Stimulated activated CD4-positive, alpha-beta T cell treated with anti-CD3 and anti-CD28 coated beads, Interleukin-2, amount 100 ng/mL, for 24 hours (primary cell): ENCODE measurements at places on chromosomes 4 and X.

DNA sequence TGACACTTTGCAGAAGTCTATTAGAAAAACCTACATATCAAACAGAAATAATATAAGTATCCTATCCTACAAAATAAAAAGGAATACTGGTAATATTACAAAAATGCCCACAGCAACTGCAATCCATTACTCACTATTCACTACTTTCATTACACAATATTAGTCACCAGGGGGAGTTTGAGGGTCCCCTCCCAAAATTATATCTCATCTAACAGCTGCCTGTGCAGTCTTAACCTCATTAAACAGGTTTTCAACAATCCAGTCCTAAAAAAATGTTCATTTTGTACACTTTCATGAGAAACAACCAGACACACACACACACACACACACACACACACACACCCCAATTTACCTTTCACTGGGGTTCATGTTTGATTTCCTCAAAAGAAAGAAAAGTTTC lies 2.9 kb downstream of the CLOCK start:
- DNase-seq, result no peak

GRCh38 chr4:173317004-173317403 lies 17.2 kb downstream of the HMGB2 start:
- no peak for DNase-seq

DNA sequence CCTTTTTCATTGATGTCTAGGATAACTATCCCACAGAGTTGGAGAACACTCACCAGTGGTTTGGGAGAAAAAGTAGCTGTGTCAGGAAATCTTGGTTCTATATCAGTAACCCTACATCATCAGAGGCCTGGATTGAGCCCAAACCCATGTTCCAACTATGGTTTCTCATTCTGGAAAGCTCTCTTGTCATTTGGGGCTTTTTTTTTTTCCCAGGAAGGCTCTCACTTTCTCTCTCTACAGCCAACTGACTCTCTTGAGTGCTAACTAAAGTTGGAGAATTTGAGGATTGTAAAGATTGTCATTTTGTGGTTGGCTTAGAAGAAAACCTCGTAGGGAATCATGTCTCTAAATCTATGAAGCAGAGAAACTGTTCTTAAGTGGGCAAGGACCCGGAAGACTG lies 228.2 kb upstream of the DIPK2B start:
- DNase-seq, result no peak

DNA sequence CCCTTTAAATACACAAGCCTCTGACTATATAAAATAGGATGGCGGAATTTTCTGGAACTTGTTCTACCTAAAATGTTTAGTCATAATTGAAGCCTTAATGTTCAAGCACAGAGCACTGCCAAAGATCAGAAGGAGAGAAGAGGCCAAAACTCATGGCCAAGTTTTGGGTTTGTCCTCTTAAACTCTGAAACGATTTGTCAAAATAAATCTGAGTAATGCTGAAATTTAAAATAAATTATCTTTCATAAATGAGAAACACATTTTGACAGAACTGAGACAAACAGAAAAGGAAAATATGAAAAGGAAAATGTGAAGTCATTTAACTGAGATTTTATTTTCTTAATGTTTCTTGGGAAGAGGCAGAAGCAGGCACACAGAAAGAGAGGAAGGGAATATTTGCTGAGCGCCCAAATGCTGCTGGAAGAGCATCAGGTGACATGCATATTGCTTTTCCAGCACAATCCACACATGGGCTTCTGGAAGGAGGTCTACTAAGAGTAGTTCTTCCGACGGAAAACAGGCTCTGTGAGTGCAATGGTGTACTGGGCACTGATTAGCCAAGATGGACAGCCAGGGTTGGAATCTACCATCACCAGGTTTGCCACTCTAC lies 47.4 kb upstream of the ZNF518B start:
- DNase-seq, result no peak

GRCh38 chr4:64000241-64000640 lies 409.0 kb downstream of the TECRL start:
- no peak for DNase-seq

GRCh38 chr4:122152711-122153226 lies 638 bp downstream of the BLTP1 start:
- DNase-seq, result peak; percentile 28

GRCh38 chr4:37453281-37453998 lies 208.9 kb downstream of the NWD2 start:
- DNase-seq, result peak; percentile 48

DNA sequence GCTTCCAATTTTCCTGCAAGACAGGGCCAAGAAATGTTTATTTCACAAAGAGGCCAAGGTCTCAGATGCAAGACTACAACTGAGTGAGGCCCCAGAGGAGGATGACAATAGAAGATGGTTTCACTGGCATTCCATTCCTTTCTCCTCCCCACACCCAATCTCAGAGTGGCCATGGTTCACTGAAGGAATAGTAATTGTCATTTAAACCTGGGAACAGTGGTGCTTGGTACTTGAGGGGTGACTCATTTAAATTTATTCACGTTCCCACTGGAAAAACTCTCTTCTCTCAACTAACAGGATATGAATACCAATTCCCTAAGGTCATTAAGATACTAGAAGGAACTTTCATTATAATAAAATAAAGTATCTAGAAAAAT lies 35.3 kb upstream of the CXCL8 start:
- no peak for DNase-seq

GRCh38 chr4:6033381-6033780 lies 15.2 kb upstream of the C4orf50 start:
- no peak for DNase-seq

DNA sequence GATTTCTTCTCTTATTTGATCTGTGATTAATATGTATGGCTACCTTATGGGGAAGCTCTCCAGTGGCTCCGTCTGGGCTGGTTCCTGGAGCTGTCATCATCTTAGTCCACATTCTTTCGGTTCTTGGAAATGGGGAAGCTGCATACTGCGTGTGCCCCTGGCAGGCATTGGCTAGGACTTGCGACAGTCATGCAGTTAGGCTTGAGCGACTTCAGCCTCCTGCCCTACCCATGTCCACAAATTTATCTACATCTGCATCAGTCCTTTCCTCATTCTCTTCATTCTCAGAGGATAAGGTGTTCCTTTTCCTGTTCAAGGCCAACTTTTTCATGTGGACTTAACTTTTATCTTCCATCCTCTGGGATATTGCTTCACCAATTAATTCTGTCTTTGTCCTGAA lies 214.2 kb downstream of the RELL1 start:
- no peak for DNase-seq

DNA sequence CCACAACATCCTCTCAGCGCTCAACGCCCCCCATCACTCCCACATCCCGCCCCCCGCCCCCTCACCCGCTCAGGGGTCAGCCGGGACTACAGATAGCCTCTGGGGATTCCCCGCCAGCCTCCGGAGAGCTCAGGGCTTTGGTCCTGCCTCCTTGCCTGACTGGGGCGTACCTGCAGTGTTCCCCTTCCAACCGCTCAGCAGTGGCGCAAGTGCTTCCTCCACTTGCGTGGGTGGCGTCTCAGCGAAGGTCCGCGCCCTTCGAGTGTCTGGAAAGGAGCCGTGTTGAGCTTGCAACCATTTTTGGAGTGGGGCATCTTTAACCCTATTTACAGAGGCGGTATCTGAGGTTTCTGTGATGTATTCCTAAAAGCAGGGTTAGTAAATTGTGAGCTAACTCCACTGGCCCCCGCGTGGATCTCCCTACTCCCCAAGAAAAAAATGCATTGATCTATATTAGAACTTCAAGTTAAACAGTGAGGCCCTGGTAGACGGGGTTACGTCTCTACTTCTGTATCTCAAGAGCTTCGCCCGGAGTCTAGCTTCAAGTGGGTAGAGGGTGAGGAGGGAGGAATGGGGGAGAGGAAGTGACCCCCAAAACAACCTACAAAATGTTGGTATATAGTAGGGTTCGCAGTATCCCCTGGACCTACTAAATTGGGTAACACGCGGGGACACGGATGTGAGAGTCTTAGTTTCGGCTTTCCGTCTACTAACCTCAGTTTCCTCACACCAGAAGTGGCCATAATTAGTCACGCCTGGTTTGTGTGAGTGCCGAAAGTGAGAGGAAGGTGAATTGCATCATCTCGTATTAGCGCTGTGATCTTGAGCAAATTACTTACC lies 16.1 kb downstream of the NKX3-2 start:
- DNase-seq, result no peak

DNA sequence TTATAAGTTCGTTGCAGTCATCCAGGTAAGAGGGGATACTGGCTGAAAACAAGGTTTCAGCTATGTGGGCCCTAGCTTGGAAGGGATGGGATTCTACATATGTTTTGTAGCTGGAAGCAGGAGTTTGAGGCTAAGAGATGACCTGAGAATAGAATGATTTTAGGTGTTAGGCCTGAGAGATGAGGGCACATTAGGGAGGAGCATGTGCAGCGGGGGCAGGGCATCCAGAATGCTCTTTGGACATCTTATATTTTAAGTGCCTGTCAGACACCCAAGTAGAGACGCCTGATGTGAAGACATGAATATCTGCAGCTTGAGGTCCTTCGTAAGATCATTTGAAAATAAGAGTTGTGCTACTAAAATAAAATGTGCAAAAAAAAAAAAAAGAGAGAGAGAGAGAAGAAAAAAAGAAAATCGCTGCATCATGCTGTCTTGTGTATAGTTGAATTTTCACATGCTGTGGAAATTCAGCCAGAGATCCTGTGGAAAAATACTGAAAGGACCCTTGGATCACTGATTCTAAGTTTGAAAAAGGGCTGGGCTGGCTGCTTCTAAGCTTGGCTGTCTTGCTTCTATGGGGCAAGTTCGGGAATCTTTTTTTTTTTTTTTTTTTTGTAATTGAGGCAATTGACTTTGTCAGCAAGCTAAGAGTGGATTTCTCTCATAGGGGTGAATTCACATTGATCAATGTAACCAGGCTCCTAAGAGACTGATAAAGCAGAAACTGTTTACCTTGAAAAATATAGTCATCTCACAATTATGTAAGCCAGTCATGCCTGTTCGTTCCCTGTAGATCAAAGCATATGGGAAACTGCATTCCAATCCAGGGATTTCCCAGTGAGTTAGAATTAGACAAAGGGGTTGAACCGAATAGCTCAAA lies 341.0 kb upstream of the GATB start:
- DNase-seq, result no peak

GRCh38 chr4:82906469-82906868 lies 5.9 kb downstream of the THAP9 start:
- DNase-seq, result no peak

GRCh38 chr4:112776535-112776934 lies 139.6 kb downstream of the LARP7 start:
- no peak for DNase-seq

DNA sequence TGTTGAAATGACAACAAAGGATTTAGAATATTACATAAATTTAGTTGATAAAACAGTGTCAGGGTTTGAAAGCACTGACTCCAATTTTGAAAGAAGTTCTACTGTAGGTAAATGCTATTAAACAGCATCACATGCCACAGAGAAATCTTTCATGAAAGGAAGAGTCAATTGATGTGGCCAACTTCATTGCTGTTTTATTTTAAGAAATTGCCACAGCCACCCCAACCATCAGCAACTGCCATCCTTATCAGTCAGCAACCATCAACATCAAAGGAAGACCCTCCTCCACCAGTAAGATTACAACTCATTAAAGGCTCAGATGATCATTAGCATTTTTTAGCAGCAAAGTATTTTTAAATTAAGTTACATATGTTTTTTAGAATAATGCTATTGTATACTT lies 54.6 kb upstream of the RAB9B start:
- DNase-seq, result no peak

DNA sequence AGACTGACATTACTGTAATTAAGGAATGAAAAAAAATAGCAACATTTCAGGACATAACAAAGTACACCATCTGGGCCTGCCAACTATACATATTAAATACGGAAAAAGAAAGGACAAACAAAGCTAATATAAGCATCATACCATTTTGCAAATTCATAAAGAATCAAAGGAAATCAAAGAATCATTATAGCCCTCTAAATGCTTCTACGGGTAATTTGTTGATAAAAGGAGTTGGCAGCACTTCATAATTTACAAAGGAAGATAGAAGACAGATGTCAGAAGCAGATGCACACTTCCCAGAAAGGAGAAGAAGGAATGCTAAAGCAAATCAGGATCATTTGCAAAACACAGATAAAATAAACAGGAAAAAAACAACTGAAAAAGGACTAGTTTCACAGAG lies 1757.3 kb downstream of the PCDH7 start:
- no peak for DNase-seq

DNA sequence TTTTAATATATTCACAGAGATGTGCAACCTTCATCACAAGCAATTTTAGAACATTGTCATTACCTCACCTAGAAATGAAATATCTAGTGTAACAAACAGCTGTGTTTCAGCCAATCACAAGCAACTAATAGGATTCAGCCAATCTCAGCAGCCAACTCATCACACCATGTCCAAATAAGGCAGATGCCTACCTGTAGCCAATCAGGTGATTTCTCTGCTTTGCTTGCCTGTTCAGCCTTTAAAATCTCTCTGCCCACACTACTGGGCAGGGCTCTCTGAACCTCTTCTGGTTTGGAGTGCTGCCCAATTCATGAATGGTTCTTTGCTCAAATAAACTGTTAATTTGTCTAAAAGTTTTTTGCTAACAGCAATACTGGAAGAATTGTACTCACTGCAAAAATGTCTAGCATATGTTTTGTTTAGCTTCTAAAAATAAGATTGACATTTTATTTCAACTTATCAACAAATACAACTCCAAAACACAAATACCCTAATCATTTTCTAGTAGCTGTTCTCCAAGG lies 52.4 kb upstream of the IGFBP7 start:
- no peak for DNase-seq
